ENCODE measurements at places on chromosomes 3 and 15.
A peak's percentile ranks its signal among the peaks of the same experiment; 100 is the strongest.

- DNase-seq, result no peak
These were observed 91.5 kb downstream of the ATG7 start for GRCh38 chr3:11363715-11364114.

DNA sequence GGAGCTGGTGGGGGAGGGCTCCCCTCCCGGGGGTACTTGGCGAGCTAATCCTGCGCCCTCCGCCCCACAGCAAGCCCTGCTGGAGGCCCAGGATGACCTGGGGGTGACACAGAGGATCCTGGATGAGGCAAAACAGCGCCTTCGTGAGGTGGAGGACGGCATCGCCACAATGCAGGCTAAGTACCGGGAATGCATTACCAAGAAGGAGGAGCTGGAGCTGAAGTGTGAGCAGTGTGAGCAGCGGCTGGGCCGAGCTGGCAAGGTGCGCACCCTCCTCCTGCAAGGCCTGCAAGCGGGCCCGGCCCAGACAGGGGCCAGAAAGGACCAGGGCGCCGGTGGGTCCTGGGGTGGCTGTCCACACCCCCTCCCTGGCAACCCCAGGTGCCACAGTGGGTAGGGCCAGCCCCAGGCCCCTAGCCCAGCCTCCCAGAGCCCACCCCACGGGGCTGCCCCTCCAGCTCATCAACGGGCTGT, 56.5 kb downstream of the SEMA3G start:
- no peak for DNase-seq

- no peak for DNase-seq
These were observed 7.5 kb upstream of the ITGA11 start for GRCh38 chr15:68439506-68439905.

GRCh38 chr3:113218011-113218680, 6.8 kb downstream of the BOC start:
- DNase-seq, result no peak

GRCh38 chr15:67130673-67131601, 65.5 kb downstream of the SMAD3 start:
- DNase-seq, result no peak

GRCh38 chr15:73784291-73784690, 31.1 kb upstream of the INSYN1 start:
- no peak for DNase-seq

GRCh38 chr3:141401573-141402475, 33.5 kb downstream of the ZBTB38 start:
- DNase-seq, result peak; percentile 39

DNA sequence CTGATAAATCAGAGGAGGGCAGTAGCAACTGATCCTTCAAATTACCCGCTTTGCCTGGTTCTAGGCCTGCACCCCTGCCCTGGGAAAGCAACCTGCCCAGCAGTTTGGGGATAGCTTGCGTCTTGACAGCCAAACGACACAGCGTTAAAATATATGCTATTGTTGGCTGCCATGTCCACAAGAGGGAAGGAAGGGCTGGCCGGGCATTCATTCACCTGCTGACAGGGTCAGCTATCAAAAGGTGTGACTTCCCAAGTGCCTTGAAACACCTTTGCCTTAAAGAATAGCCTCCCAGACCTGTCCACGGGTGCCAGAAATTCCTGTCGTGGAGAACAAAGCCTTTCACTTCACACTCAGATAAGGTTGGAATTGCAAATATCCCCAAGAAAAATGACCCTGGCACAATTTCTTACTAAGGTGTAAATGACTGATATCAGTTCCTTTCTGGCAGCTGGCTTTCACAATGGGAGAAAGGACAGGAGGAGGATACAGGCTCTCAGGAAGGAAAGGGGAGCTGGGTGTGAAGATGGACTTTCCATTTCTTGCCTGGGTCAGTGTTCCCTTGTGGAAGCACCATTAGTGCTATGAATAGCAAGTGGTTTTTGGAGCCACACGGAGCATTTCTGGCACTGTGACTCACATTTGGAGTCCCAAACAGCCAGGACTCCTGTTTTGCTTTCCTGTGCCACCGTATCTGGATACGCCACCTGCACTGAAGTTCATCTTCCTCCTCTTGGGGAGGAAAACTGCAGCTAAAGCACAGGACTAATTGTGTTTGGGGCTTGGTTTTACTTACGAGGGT, 19.2 kb downstream of the ALDH1A3 start:
- DNase-seq, result no peak
